ENCODE measurements at places on chromosomes 6 and 20.

DNA sequence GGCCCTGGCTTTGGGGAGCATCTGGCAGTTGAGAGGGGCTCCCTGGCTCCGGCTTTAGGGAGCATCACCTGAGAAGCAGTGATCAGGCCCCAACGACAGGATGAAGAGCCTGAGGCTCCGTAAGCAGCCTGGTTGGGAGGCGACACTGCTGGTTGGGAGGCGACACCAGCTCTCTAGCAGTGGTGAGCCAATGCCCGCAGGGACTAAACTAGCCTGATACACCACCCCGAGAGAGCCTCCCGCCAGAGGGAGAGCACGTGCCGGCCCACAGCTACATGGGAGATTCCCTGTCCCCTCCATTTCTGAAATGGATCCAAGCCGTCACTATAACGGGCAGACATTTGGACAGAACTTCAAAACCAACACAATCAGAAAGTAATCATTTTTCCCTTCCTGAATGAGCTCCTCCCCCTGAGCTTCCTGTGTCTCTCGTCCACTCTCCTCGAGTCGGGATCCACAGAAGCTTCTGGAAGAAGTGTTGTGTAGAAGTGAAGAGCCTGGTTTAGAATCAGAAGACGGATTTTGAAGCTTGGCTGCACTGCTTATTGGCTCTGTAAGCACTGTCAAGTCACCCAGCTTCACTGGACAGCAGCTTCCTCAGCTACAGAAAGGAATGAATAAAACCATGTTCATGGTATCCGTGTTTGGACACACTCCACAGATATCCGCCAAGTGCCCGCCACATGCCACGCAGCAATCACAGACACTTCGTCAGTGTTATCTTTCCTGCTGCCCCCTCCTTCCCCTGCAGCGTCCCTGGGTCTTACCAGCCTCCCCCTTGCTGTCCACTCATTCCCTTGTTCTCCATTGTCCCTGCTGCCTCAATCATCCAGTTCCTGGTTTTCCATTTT lies 199.6 kb downstream of the TTLL2 start:
- no peak for DNase-seq

DNA sequence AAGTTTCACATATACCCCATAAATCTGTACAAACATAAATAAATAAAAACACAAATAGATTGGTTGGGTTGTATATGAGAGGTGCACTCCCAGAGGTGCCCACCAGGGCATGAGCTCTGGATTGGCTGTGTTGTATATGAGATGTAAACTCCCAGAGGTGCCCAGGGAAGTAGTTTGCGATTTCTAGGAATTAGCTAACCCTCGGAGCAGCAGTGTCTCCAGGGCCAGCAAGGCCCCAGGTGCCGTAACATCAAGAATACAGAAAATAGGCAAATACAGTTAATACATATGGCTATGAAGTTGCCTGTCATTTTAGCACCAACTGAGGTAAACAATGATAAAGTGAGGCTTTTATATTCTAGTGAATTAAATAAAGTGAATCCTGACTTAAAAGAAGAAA lies 5.4 kb upstream of the GINM1 start:
- DNase-seq, result no peak

DNA sequence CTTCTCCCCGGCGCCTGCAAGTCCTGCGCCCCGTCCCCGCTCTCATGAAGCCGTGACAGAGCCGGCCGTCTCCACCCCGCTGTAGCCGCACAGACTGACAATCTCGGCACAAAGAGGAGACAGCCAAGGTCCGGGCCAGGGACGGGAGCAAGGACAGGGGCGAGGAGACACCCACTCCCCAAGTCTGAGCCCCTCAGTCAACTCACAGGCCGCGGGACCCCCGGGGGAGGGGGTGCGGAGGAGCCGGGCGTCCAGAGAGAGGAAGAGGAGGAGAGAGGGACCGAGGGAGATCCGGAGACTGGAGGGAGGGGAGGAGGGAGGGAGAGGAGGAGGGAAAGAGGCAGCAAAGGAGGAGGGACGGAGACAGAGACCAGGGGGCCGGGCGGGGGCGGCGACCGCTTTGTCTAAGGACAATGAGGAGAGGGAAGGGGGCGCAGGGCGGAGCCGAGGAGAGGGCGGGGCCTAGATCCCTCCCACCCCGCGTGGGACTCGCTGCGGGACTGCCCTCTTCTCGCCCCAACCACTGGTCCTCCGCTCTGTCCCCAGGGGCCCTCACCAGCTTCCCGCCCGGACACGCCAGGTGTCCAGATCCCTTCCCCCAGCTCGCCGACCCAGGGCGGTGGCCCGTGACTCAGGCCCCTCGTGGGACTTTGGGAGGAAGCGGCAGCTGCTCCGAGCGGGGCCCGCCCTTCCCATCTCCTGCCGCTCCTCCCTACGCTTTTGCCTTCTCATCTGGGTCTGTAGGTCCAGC lies 638 bp upstream of the PPP1R18 start:
- peak; percentile 89 for DNase-seq

DNA sequence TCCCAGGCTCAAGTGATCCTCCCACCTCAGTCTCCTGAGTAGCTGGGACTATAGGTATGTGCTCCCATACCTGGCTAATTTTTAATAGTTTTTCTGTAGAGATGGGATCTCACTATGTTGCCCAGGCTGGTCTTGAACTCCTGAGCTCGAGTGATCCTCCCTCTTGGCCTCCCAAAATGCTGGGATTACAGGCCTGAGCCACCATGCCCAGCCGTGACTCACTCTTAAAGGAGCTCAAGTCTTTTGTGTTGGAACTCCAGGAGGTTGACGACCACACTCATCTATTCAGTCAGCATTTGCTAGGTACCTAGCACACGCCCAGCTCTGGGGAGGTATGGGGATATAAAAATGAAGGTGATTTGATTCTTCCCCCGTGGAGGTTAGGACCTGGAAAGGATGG lies 62.8 kb downstream of the UTRN start:
- no peak for DNase-seq

- DNase-seq, result no peak
Measured at GRCh38 chr6:119090256-119090655, 11.8 kb upstream of the FAM184A start.

- no peak for DNase-seq
Measured at GRCh38 chr20:59361411-59361810, 61.0 kb downstream of the EDN3 start.

DNA sequence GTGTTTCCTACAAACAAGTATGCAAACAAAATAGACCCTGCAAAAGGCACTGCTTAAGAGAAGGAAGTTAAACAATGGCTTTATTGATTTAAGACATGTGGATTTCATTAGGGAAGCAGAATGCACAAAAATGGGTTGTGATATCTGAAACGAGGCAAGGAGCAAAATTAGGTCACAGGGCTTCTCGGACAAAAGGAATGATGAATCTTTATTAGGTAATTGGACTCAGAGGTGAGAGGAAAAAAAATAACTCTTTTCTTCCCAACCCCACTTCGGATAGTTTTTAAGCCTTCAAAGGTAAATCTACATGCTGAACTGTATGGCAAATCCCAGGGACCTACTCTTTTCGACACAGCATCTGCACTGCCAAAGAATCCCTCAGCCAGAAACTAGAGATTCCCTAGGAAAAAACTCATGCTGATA lies 183.0 kb upstream of the TAB2 start:
- DNase-seq, result no peak

- DNase-seq, result no peak
Measured at GRCh38 chr20:3846378-3846739, 275 bp upstream of the MAVS start.

GRCh38 chr6:71468841-71469700 lies 180.5 kb downstream of the OGFRL1 start:
- no peak for DNase-seq

DNA sequence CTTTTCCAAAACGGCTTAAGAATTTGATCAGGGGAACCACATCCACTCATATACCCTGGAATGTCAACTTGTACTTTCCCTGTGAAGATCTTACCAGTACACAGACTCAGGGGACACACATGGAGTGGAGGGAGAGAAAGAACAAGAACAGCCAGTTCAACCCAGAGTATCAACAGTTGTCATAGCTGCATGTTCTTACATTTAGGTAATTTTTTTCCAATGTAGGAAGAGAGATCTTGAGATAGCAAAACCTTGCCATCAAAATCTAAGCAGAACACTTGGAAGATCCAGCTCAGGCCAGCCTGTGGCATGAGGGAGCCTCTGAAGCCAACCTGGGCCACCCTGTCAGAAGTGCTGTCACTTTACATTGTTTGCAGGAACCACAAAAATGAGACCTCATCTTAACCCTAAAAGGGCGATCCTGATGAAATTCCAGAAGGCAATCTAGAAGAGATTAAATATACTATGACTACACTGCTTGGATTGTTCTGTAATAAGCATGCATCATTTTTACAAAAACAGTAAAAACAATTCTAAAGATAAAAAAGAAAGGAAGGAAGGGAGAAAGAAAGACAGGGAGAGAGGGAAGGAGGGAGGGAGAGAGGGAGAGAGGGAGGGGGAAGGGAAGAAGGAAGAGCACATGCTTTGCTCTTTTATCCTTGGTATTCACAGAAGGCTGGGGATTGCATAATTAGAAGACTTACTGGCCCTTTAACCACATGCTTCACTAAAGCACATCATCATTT lies 124.7 kb upstream of the TCF21 start:
- no peak for DNase-seq

DNA sequence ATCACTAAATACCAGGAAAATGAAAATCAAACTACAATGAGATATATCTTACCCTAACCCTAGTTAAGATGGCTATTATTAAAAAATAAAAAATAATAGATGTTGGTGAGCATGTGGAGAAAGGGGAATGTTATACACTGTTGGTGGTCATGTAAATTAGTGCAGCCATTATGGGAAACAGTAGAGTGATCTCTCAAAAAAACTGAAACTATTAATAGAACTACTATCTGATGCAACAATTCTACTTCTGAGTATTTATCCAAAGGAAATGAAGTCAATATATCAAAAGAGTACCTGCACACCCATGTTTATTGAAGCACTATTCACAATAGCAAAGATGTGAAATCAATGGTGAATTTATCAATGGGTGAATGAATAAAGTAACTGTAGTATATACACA lies 48.6 kb downstream of the HLA-A start:
- DNase-seq, result no peak

GRCh38 chr6:97449444-97449966 lies 166.5 kb upstream of the MMS22L start:
- no peak for DNase-seq

DNA sequence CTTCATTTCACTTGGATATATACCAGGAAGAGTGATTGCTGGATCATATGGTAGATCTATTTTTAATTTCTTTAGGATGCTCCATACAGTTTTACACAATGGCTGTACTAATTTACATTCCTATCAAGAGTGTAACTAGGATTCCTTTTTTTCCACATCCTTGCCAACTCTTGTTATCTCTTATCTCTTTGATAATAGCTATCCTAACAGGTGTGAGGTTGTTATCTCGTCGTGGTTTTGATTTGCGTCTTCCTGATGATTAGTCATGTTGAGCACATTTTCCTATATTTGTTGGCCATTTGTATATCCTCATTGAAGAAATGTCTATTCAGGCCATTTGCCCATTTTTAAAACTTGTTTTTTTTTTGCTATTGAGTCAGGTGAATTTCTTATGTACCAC lies 552.4 kb downstream of the RFPL4B start:
- DNase-seq, result no peak

DNA sequence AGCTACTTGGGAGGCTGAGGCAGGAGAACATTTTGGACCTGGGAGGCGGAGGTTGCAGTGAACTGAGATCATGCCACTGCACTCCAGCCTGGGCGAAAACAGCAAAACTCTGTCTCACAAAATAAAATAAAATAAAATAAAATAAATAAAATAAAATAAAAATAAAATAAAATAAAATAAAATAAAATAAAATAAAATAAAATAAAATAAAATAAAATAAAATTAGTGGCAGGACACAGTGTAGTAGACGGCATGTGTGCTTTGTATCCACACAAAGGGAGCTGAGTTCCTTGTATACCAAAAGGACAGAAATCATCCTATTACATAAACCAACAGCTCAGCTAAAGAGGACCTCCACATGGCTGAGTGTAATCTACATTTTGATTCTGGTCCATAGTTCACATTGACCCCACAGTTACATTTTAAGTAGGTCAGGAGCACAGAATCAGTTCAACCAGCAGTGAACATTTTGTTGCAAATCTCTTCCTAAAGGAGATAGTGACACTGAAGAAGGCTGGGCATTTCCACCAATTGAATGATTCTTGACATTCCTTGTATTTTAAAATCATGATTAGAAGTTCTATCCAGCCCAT lies 91.7 kb upstream of the MAP7 start:
- DNase-seq, result no peak

- DNase-seq, result no peak
Measured at GRCh38 chr20:46914789-46915379, 20.2 kb downstream of the EYA2 start.

DNA sequence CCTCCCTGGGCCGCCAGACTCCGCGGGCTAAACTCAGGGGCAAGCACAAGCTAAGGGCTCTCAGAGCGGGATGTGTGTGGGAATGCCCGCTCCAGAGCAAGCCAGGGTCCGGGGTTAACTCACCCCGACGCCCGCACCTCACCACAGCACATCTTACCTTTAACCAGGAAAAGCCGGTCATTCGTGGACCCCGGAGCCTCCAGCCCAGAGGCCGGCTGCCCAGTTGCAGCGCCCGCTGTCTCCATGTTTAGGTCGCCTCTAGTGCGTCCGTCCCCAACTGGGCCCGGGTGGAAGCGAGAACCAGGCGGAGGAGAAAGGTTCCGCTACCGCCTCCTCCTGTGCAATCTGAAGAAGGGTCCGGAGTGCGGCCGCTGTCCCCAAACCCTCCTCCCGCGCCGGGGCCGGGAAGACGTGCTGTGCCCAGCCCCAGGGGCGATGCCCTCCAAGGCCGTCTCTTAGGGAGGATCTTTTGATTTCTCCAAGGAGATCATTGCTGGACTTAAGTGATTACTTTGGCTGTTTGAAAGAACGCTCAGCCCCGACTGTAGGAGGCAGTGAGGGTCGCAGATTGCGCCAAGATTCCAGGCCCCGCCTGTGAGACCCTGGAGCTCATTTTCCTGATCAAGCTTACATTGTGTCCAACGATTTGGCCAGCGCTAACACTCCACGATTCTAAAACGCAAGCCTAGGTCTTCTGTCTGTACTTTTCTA lies at the start of gene TMEM242:
Gene TMEM242, minus strand, starts transcription at position 265 of the 711 bp plus-strand sequence. Its CDS starts 20 bp downstream, at position 245.
- DNase-seq, result peak; percentile 98

- DNase-seq, result no peak
Measured at GRCh38 chr6:99514089-99514488, 1.1 kb downstream of the USP45 start.

GRCh38 chr6:11754625-11755271 lies 23.9 kb downstream of the ADTRP start:
- no peak for DNase-seq

GRCh38 chr20:62603021-62603906 lies 39.0 kb upstream of the SLCO4A1 start:
- DNase-seq, result peak; percentile 62

GRCh38 chr6:37110500-37111461 lies 59.2 kb upstream of the PIM1 start:
- no peak for DNase-seq

- DNase-seq, result no peak
Measured at GRCh38 chr6:22019857-22020256, 277.0 kb downstream of the PRL start.

- DNase-seq, result no peak
Measured at GRCh38 chr6:128305976-128306375, 214.4 kb downstream of the PTPRK start.

GRCh38 chr6:166397849-166398248 lies 15.1 kb upstream of the MPC1 start:
- no peak for DNase-seq

- DNase-seq, result no peak
Measured at GRCh38 chr6:120056085-120056484, 706.5 kb upstream of the MAN1A1 start.

All from activated T-cell treated with anti-CD3 and anti-CD28 coated beads, Interleukin-2, amount 50 U/mL, for 24 hours (primary cell).